Amygdala (tissue), 56 donors: ENCODE measurements at places on chromosomes 6 and 20.
A peak's percentile ranks its signal among the peaks of the same experiment; 100 is the strongest.

DNA sequence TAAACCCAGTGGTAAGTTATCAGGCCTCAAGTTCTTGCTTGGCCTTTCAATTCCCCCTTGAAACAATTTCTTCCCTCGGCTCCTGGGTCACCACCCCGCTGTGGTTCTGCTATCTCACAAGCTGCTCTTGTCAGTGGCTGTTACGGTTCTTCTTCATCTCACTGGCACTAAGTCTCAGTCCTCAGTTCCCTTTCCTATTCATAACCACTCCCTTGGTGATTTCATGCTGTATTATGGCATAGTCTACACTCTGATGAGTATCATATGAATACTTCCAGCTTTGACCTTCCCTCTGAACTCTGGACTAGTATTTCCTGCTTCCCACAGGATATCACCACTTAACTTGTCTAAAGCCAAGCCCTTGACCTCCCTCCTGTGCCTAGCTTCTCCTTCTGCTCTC is 7.9 kb downstream of the TAAR1 start:
- no peak for DNase-seq

GRCh38 chr20:41645372-41645771 is 27.2 kb upstream of the CHD6 start:
- DNase-seq, result no peak

GRCh38 chr20:19440660-19441527 is 228.5 kb downstream of the SLC24A3 start:
- DNase-seq, result no peak

GRCh38 chr20:24700166-24700860 is 230.9 kb downstream of the SYNDIG1 start:
- DNase-seq, result no peak

- DNase-seq, result no peak
Measured at GRCh38 chr6:47710295-47710694, 11.9 kb downstream of the ADGRF4 start.

DNA sequence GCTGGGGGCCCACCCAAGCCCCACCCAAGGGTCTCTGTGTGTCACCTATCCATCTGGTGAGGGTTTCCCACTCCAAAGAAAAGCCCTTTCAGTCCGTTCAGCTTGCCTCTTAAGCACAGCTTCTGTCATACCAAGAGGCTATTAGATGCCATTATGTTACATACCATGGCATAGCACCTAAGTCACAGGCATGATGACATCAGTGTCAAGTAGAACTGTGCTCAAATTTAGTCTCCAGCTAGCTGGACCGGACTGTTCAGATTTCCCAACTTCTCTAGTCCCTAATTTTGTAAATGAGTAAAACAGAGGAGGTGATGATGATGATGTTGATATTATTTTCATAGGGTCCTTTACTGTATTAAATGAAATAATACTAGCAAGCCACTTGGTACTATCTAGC is 19.2 kb upstream of the PLEKHG1 start:
- DNase-seq, result no peak

- no peak for DNase-seq
Measured at GRCh38 chr6:162733489-162733888, 5.7 kb downstream of the PACRG start.

DNA sequence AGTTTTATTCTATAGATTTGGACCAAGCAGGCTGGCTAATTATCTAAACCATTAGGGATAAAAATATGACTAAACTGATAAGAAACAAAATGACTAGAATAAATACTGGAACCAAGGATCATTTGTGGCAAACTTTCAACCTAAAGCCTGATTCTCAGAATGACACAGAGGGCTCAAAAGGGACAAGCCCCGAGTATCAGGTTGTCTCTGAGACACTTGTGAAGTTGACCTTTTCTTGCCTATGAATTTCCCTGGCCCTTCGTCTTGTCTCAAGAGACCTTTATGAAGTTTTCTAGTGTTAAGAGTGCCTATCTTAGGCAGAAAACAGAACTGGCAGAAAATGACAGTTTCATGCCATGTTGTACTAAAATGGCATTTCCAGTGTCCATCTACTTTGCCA is 68.3 kb downstream of the IMPG1 start:
- no peak for DNase-seq

DNA sequence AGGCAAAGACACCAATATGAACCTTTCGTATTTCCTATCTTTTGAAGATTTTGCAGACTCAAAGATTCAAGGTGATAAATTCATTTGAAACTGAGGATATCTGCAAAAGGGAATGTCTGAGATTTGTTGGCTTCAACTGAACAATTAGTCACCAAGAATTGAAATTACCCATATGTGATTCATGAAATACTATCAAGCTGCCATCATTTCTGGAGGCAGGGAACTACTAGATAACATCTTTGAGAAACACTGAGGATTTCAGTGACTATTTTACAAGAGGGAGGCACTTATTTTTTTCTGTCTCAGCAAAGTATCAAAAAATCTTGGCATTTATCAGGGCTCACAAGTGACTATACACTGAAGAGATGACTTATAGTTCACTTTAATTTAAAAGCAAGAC is 39.8 kb upstream of the MMS22L start:
- DNase-seq, result no peak

- DNase-seq, result no peak
Measured at GRCh38 chr20:58630063-58630462, 21.0 kb upstream of the STX16 start.

- no peak for DNase-seq
Measured at GRCh38 chr6:136969930-136970329, 47.8 kb downstream of the SLC35D3 start.

- DNase-seq, result no peak
Measured at GRCh38 chr6:43013097-43013842, 476 bp downstream of the MEA1 start.

DNA sequence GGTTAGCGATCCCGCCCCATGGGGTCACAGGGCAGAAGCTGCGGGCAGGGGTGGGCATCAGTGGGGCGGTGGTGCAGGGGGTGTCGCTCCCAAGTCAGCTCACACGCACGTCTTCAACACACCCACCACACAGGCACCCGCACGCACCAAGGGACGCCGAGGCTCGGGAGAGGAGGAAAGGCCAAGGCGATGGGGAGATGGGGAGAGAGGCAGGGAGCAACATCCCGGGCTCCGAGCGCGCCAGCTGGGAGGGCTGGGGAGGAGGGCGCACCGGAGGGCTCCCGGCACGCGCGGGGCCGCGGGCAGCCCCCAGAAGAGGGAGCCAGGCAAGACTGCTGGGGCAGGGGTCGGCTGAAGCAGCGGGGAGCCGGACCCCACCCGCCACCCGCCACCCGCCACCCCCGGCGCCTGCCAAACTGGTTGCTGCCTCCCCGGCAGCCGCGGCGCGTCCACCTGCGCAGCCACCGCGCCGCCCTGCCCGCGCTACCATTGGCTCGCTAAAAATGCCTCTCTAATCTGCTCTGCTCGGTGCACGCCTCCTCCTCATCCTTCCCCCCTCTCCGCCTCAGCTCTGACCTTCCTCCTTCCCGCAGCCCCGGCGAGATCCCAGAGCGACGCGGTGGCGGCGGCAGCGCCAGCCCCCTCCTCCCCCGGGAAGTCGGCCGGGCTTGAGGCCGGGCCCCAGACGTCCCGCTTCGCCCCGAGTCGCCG is at the start of gene PACSIN1:
PACSIN1 (plus strand) TSS at position 546 of the 711 bp plus-strand sequence. CDS start 60,230 bp downstream, outside the sequence.
- peak; percentile 59 for DNase-seq

DNA sequence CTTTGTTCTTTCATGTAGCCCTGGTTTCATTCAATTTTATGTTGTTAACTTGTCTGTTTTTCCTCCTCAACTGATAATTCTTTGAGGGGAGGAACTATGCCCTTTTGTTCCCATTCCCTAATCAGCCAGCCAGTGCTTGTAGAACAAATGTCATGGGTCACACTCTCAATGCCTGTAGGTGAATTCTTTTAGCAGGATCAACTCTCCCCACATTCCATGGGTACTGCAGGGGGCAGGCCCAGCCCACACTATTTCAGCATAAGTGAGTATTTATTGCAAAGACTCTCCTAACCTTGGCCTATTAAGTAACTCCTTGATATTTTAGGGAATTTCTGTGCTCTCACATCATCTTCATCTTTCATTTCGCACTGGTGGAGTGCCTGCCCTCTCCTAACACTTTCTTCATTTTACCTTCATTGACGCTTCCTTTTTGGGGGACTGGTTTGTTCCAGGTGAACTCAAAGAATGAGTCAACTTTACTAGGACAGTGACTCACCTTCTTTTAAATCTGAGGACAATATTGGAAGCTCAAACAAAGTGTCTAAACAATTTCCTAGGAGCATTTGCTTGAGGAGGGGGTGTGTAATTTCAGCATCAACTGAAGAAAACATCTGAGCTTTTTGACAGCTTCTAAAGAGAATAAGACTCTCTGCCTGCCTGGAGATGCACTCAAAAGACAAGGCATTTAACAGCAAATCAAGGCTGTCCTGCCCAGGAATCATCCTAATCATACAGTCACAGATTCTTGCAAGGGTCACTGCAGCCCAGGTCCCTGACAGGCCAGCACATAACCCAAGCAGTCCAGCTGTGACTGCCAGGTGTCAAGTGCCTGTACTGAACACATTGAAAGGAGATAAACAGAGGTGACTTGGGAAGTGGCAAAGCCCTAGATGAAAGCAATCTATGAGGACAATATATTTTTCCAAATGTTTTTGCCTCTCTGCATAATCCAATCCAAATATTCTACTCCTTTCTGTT is 263.9 kb upstream of the PRND start:
- DNase-seq, result no peak

DNA sequence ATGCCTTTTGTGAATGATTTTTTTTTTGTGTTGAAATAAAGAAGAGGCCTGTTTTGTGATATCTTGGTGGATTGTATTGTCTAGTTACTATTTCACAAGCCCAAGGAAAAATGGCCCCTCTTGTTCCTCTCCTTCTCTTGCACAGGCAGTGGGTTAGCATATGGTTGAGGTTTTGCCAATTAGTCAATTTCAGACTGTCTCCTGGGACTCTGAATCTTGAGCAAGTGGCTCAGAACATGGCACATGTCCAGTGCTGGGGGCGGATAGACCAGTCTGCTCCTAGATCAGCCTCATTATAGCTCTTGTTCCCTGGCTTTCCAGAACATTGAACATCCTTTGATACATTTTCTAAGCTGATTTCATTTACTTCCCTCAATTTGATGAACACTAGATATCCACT is 589.2 kb downstream of the PHF3 start:
- DNase-seq, result no peak

GRCh38 chr6:24868765-24869164 is 67.0 kb downstream of the RIPOR2 start:
- no peak for DNase-seq

DNA sequence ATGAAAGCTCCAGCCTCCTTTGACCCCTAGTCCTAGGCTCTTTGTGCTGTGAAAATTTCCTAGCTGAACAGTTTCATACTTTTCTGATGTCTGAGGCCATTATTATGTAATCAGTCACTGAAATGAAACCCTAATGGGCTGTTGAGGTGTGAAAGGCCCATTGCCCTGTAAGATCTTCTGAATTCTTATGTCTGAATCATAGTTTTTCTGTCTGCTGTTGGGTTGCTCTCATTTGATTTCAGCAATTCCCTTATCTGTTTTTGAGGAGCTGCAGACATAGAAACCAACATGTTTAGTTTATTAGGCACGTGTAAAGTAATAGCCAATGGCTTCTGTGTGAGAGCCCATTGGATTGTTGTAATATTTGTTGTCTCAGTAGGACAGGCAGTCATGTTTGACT is 118.1 kb downstream of the EYA4 start:
- DNase-seq, result no peak

DNA sequence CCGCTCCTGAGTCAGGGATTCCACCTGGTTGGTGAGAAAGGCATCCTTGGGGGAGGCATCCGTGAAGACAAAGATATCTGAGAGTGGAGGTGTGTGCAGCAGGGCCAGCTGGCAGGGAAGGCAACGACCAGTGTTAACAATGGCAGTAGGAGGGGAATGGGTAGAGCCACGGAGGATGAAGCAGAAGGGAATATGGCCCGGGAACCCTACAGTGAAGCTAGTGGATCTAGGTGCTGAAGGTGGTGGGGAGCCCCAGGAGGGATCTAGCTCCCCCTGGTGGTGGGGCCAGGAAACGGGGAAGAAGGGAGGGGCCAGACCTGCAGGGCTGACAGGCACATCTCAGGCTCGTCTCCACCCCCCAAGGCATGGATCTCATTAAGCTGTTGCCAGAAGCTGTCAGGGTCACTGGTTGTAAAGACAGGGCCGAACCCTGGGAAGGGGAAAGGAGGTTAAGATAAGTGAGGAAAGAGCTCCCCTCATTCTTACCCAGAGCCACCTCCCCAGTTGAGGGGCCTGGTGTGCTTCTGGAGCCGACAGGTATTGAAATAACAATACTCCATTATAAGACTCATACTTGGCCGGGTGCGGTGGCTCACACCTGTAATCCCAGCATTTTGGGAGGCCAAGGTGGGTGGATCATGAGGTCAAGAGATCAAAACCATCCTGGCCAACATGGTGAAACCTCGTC is 7.3 kb downstream of the VWA7 start:
- DNase-seq, result no peak

- no peak for DNase-seq
Measured at GRCh38 chr20:56173438-56173837, 75.1 kb upstream of the MC3R start.

GRCh38 chr6:167056370-167056769 is 57.2 kb downstream of the CEP43 start:
- DNase-seq, result no peak

- no peak for DNase-seq
Measured at GRCh38 chr6:41269166-41269565, 17.3 kb downstream of the TREM1 start.

- DNase-seq, result no peak
Measured at GRCh38 chr6:88455317-88455716, 289.2 kb upstream of the CNR1 start.

GRCh38 chr6:28867086-28867409 is 56.7 kb downstream of the TRIM27 start:
- DNase-seq, result no peak

DNA sequence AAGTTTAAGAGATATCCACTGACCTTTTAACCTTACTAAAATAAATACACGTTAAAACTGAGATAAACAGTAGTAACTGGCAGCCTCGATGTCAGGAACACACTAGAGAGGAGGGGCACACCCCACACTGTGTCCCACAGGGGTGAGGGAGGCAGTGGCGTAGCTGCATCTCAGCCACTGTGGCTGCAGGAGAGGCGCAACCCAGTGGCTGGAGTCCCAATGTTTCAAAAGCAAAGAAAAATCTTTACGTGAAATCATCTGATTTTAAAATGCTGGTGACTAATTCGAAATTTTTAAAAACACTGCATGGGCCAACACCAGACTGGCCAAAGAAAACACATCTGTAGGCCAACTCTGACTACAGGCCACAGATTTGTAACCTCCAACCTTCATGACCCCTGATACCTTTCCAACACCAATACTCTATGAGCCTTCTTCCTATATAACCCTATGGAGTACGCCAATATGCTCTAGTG is 54.7 kb downstream of the TRAM2 start:
- DNase-seq, result no peak

GRCh38 chr6:38371881-38372280 is 267.8 kb downstream of the BTBD9 start:
- no peak for DNase-seq

DNA sequence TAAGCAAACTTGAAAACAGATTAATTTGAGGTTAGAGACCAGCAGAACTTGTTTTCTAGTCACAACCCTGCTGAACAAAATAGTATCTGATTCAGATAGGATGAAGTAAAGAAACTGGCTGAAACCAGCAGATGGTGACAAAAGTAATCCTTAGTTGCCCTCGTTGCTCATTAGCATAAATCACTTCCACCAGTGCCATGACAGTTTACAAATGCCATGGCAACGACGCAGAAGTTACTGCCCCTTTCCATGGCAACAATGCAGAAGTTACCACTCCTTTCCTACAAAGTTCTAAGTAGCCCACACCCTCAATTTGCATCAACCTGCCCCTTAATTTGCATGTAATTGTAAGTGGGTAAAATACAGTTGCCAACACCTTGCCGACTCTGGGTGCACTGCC is 23.7 kb downstream of the SNRPB start:
- DNase-seq, result no peak

GRCh38 chr6:44972709-44973108 is 355.4 kb upstream of the RUNX2 start:
- no peak for DNase-seq
